ENCODE measurements at places on chromosomes 13 and 19.

DNA sequence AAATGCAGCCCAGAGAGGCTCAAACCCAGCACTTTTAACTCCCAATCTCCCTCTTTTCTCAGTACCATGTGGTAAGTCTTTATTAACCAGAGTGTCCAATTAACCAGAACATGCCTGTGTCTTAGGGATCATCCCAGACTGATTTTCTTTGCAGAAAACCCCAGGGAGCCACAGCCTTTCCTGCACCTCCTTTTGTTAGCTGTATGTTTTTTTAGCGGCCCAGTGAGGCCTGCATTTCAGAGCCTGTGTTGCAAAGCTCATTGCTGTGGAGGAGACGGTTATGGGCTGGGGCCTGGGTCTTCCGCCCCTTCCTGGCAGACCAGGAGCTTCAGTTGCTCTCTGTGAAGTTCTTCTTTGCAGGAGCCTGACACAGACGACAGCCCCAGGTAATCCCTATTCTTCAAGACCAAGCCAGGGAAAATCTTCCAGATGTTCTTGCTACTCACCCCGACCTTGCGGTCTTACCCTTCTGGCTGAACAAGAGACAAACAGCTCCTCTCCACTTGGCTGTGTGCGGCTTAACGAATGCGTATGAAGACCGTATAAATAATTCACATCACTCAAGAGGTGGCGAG is 70.7 kb upstream of the TSHZ3 start:
- DNase-seq = no peak

DNA sequence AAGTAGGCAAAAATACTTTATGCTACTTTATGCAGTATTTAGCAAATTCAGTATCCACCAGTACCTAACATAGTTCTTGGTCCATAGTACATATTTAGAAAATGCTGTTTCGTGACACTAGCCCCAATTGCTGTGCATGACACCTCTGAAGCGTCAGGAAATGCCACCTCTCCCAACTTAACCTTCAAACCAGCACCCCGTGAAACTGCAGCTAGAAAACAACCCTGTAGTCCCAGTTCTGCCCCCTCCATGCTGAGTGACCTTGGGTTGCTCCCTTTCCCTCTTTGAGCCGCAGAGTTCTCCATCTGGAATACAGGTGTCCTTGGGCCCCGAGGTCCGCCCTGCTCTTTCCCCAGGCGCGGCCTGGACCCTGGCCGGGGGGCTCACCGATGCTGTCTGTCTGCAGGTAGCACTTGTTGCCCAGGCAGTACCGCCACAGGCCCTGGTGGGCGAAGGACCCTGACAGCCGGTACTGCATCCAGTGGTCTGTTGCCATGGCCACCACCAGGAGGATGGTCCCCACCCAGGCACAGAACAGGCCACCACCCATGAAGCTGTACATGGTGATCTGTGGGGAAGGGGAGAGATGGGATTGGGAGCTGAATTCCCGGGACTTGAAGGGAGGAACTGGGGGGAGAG is 773 bp downstream of the LIM2 start:
- no peak for DNase-seq

- no peak for DNase-seq
Measured at GRCh38 chr13:45368005-45368404, 27.0 kb upstream of the TPT1 start.

GRCh38 chr19:56167064-56167578 is 8.7 kb upstream of the GALP start:
- DNase-seq = no peak

DNA sequence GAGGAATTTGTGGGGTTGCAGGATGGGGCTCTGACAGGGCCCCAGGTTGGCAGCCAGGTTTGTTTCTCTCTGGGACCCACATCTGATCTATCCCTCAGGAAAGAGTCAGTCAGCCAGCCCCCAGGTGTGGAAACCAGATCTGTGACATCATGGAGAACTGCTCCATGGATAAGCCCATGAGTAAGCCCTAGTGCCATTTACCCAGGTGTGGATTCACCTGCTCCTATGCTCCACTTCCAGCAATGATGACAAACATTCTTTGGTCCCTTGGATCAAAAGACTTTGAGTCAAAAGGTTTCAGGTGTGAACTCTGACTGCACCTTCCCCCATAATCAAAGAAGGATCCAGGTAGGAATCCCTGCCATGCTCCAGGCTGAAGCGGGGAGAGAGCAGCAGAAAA is 26.9 kb upstream of the IGFL4 start:
- DNase-seq = no peak

GRCh38 chr13:30752201-30752797 is 17.0 kb downstream of the ALOX5AP start:
- no peak for DNase-seq

DNA sequence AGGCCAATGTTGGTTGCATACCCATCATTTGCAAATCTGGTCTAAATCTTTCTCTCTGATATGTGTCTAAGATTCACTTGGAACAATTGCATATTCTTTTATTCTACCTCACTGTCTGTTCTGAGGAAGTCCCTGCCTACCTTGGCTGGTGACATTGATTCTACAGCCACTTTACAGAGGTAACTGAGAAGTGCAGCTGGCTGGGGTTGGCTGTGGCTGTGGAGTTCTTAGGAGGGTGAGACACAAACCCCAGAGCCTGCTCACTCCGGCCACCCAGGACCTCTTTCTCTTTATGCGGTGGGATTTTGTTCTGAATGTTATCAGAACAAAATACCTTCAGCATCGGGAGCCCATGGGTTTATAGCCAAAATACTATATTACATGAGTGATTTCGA is 54.5 kb upstream of the IRS2 start:
- no peak for DNase-seq

GRCh38 chr13:80361883-80362327 is 21.0 kb upstream of the SPRY2 start:
- no peak for DNase-seq

- DNase-seq = no peak
Measured at GRCh38 chr19:2356036-2356646, 3.9 kb upstream of the TMPRSS9 start.

DNA sequence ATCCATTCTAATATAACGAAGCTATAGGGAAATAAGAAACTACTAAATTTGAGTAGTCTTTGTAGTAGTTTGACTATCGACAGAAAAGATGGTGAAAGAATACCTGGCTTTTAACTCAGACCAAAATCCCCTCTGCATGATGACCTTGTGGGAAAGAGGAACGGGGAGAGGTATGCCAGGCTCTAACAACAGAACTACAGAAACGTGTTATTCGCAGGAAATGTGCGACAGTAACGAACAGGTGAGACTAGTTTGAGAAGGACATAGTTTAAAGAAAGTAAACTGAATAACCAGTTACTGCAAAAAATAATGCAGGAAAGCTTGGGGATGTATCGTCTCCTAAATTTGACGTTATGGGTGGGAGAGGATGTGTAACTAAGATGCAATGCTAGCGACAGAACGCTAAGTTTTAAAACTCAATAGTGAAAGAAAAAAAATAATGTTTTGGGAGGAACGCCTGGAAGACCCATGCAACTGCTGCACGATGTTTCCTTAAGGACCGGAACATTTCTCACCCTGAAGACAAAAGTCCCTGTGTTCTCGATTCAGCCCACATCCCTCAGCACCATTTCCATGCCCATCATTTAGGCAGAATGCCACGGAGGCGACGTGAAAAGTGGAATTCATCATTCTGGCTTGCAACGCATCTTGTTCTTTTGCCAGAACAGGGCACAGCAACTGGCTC is 1.6 kb upstream of the RAP2A start:
- no peak for DNase-seq

- DNase-seq = no peak
Measured at GRCh38 chr19:33388231-33388724, 14.8 kb downstream of the CEBPG start.

- no peak for DNase-seq
Measured at GRCh38 chr13:31011901-31012654, 79.6 kb downstream of the TEX26 start.

- no peak for DNase-seq
Measured at GRCh38 chr19:40312533-40312932, 27.4 kb upstream of the AKT2 start.

DNA sequence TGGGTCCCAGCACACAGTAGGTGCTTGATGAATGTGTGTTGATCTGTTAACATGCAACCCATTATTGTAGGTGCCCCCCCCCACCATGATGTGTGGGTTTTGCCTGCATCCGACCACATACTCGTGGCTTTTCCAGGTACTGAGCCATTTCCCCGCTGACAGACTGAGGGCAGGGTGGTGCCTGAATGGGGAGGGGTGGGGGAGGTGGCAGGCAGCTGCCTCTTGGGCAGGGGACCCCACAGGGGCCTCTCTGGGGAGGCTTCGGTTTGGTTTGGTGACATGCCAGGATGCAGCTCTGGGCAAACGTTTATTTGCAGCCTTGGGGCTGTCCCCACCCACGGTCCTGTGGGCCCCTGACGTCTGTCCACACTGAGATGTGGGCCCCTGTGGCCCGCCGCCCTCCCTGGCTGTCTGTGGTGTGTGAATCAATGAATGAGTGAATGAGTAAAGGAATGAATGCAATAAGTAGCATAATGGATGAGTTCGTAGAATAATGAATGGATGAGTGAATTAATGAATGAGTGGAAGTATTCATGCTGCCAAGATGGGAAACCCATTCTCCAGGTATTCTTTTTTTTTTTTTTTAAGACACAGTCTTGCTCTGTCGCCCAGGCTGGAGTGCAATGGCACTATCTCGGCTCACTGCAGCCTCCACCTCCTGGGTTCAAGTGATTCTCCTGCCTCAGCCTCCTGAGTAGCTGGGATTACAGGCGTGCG is 9.0 kb upstream of the JUND start:
- no peak for DNase-seq

DNA sequence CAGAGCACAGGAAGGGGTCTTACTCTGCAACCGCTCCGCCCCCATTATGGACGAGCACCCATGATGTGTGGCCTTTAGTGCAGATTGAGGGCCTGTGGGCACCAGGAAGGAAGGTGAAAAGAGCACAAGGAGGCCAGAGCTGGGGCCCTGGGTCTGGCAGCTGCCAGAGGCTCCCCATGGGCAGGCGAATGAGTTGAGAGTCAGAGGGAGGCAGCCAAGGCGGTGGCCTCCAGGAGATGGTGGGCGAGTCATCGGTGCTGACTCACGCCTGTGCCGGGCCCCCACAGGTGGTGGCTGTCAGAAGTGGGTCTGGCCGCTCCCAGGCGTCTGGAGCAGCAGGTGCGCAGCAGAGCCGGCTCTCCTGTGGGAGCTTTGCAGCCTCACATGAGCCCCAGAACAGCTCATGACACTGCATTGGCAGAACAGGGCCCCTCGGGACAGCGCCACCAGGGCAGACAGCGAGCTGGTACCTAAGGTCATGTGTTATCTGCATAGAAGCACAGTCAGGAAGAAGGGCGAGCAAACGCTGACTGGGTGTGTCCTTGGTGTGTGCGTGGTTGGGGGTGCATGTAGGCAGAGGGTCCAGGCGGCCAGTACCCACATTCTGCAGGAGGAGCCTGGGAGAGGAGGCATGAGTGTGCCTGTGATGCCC is 68.8 kb downstream of the CHST8 start:
- no peak for DNase-seq

DNA sequence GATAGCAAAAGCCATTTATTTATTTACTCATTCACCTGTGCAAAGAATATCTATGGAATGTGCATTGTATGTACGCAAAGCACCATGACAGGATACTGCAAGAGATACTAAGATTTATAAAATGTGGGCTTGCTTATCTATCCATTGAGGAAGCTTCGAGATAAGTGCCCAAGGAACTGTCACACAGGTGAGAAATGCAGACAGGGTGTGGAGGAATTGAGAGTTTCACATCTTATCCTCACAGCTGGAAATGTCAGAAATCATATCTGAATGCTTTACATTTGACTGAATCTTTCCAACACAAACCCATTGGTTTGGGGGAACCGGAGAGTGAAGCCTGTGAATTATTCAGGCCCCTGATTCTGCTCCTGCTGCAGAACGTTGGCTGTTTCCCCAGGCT is 113.0 kb downstream of the SLC7A1 start:
- DNase-seq = no peak

DNA sequence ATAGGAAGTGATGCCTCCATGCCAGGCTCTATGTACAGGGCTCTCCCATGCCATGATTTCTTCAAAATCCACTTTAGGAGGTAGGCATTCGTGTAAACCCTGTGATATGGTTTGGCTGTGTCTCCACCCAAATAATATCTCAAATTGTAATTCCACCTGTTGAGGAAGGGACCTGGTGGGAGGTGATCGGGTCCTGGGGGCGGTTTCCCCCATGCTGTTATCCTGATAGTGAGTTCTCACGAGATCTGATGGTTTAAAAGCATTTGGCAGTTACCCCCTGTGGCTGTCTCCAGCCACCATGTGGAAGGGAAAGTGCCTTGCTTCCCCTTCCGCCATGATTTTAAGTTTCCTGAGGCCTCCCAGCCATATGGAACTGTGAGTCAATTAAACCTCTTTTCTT is 8.1 kb downstream of the SARS2 start:
- DNase-seq = no peak

DNA sequence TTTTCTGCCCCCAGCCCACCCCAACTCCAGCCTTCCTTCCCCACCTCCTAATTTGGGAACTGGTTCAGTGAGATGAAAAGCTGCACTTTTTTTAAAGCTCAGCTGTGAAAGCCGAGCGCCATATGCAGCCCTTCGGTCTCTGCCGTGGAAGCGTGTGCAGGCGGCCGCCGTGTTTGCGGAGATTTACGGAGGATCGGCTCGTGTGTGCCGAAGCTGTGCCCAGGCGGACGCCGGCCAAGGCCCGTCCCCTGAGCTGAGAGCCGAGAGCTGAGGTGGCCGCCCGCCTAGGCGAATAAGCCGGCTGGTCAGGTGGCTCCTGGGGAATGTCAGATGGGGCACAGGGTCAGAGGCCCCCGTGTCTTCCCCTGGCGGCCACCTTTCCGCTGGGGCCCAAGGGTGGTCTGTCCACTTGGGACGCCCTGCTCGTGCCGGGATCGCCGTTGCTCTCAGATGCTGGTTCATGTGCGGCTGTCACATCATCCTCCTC is 78.7 kb downstream of the ZNF536 start:
- no peak for DNase-seq

- no peak for DNase-seq
Measured at GRCh38 chr13:41122838-41123237, 9.8 kb downstream of the KBTBD6 start.

DNA sequence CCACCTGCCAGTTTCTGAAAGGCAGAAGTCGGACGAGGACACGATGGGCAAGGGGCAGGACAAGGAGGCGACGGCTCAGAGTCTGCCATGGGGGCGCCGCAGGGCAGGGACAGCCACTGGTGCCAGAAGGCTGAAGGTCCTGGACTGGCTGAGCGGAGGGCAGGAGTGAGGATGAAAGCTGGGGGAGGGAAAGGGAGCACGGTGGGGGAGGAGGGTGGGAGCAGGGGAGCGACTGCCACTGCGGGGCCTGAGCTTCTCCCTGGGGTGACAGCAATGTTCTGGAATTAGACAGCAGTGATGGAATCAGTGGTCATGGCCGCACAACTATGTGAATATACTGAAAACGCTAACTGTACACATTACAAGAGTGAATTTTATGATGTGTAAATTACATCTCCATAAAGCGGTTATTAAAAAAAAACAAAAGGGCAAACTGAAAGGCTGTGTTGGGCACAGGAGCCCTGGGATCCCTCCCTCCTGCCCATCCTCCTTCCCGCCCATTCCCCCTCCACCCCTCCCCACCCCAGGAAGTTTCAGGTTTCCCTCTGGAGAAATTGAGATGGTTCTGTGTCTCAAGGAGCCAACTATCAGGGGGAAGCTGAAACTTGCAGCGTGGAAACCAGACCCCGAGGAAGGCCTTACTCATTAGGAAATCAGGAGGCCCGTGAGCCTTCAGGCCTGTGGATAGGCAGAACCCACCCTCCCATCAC is 15.9 kb downstream of the MLLT1 start:
- DNase-seq = no peak

All from esophagus squamous epithelium (tissue), 5 donors.